ENCODE measurements at places on chromosomes 1 and 21.

DNA sequence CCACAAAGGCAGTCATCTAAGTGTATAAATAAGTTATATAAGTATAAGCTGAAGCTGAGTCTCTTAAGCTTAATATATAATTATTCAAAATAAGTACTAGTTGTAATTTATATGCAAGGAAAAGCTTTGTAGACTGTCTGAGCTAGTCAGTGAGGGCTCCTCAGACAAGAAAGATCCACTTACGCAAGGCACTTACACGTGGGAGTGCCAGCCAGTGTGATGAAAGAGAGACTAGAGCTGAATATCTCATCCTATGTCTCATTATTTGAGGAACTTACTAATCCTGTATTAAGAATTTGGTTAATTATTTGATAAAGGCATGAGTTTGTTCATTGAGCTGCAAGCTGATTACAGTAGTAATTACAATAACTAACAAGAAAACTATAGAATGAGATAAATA is 146.9 kb downstream of the PDE4B start:
- DNase-seq, result no peak

- DNase-seq, result no peak
Observed at GRCh38 chr1:233080286-233080685, 129.9 kb downstream of the NTPCR start.

DNA sequence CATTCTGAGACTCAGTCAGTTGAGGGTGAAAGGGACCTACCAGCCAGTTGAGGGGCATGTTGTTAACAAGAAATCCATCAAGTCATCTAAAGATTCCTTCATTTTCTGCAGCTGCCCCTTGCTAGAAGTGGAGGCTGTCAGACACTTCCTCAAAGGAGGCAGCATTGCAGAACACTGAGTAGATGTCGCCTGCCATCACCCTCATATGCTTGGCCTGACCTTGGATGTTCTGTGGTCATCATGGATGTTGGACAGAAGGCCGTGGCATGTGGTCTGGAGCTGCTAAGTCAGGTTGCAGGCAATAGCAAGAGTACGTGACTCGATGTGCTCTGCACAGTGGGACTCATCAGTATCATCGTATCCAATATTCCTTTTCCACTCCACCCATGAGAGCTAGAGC is 70.6 kb downstream of the GATAD2B start:
- DNase-seq, result no peak

DNA sequence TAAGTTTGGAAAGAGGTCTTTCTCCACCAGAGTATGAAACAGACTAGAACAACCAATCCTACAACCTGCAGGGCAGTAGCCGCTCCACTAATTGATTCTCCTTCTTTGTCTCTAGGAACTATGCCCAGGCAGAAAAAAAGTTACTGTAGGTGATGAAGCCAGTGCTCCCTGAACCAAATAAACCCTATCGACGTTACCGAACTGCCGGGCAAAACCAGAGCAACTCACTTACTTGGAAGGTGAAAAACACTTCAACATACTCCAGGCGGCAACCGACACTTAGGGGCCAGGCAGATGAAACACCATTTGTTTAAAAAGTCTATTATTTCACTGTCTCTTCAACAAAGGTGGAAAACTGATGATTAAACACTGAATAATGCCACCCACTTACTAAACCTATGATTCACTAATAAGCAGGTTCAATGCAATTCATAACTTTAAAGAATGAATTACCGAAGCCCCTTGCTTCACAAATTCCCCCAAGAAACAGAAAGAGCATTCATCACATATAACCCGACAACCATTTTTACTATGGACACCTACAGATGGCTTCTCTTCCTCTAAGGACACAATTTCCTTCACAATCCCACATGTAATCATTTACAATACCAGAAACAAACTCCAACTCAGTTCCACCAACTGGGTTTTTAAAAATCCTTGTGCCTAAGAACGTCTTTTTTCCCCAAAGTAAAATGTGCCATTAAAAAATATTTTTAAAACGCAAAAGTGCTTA is 1.6 kb downstream of the NRIP1 start:
- no peak for DNase-seq

DNA sequence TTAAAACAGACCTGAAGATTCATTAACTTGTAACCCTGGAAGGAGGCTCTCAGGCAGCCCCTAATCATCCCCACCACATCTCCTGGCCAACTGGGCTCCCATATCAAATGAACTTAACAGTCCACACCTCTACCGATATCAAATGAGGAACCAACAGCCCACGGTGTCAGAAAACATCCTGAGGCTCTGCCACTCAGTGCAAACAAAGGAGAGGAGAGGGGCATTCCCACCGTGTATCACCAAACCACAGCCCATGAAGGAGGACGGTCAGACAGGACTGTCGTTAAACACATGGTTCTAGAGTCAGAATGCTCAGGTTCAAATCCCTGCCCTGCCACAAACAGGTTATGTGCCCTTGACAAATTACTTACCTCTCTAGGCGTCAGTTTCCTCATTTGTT is 52.5 kb downstream of the ERI3 start:
- DNase-seq, result no peak
